ENCODE measurements at places on chromosomes 2 and 18.

- peak; percentile 61 for DNase-seq
These were observed 146.1 kb downstream of the HAUS1 start for GRCh38 chr18:46250084-46250811.

- DNase-seq = no peak
These were observed 167.8 kb downstream of the BCL11A start for GRCh38 chr2:60385648-60386047.

DNA sequence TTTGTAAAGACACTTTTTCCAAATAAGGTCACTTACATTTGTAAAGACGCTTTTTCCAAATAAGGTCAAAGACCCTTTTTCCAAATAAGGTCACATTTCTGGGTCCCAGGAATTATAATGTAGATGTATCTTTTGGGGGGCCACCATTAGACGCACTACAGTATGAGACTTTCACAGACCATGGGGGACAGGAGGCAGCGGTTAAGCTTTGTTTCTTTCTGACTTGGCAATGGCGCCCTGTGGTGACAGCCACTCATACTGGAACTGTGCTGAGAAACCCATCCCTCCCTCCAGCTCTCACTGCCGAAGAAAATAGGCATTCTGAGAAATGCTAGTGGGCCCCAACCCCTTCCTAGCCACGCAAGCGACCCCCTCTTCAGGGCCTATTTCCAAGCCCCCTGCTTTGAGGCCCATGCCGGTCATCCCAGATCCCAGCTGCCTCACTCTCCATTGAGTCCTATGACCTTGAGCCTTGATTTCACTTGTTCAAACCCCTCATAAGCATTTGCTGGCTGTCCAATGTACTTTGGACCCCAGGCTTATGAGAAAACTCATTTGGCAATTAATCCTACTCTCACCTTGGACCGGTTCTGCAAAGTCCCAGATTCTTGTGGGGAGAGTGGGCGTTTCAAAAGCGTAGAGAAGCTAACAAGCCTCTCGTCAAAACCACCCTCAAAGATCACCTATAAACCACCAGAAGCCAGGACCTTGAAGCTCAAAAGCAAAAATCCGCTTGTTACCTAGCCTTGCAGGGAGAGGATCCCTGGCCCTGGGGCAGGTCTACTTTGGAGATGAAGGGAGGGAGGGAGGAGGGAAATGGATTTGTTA is 11.3 kb upstream of the SPATA3 start:
- peak; percentile 85 for DNase-seq

- no peak for DNase-seq
These were observed 592.1 kb upstream of the CDH2 start for GRCh38 chr18:28768791-28769768.

DNA sequence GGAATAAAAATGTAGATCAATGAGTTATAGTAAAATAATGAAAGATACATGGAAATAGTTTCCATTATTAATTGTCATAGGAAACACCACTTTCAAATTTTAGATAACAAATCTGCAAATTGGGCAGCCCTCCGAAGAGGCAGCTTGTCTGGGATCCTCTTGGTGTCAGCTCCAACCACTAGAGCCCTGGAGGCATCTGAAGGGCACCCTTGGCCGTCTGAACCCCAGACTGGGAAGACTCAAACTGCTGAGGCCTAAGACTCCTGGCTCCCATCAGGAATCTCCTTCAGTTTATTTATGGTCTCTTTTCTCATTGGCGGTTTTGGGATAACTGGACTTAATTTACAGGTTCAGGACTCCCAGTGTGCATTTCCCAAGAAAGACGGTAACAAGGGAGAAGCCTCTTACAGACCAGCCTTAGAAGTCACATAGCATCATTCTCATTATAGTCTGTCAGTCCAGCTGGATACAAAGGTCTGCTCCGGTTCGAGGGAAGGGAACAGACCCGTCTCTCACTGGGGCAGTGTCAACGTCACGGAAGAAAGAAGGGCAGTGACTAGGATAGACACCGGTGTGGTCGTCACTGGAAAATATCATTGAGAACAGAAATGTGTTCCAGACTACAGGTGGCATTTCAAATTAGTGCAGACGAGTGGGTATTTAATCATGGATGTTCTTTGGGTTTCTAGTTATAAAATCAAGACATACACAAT is 390.7 kb upstream of the NETO1 start:
- no peak for DNase-seq

DNA sequence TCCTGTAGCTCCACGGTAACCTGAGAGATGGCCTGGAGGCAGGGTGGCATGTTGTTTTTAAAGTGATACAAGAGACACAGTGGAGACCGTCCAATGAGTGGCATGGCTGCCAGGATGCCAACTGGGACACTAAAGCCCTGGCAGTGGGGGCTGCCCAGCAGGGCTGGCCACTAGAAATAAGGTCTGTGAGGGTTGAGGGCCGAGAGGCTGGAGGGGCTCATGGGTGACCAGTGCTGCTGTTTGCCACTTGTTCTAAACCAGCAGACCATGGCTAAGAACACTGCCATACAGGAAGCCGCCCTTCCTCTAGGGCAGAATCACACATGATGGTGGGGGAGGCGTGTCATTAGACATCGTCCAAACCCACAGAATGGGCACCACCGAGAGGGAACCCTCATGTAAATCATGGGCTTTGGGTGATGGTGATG is 71.9 kb downstream of the ALPK2 start:
- DNase-seq = no peak

Data from activated CD4-positive, alpha-beta T cell treated with anti-CD3 and anti-CD28 coated beads for 36 hours (primary cell).